Nephron progenitor cell (in vitro differentiated cells): ENCODE measurements at places on chromosomes 4 and X.

DNA sequence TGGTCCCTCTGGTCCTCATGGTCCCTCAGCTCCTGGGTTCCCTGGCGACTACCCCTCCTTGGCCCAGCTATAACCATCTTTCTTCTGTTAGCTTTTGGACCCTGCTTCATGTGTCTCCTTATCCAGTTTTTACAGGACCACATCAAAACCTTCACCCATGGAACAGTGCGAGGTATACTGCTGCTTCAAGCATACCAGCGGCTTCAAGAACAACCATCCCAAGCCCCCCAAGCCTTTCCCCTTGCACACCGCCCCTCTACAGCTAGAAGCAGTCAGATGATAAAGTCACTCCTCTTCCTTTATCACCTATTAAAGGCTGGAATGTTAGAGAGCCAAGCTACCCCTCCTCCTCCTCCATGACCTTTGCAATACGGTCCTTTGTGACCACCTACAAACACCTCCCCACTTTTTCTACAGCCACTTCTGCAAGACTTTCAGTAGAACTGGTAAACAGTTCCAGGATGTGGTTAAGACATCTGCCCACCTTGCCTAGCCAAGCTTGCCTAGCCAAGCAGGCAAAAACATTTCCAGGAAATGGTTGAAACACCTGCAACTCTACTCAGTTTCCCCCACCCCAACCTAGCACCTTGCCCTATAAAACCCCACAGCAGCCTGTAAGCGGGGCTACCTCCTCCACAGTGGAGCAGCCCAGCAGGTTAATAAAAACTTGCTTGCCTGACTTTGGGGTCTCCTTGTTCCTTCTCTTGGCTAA is 125.7 kb downstream of the ZC4H2 start:
- DNase-seq: no peak

DNA sequence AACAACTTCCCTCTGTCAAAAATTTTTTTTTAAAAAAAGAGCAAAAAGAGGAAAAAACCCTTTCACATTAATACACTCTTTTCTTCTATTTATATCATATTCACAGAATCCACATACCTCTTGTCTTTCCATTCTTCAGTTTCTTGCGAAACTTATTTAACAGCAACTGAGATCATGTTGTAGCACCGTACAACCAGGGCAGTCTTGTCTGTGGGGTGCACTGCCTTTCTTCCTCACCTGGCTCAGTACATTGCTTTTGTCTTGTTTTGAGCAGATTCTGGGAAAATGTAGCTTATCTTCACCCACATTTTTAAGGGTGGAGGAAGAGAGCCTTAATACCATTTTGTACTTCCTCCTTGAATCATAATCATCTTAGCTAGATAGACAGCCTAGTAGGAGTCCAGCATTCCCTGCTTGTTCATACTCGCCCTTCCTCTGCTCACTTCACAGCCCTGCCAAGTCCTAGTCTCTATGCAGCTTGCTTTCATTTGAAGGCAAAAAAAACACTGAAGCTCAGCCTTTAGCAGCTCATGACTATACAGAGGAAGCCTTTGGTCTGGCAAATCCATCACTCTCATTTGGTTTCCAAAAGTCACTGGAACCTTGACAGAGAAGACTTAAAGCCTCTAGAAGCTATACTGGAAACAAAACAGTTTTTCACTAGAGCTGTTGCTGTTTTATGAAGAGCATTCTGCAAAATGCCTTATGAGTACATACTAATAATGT is 140.6 kb upstream of the BANK1 start:
- DNase-seq: no peak

- no peak for DNase-seq
These were observed 90.0 kb downstream of the PSAPL1 start for GRCh38 chr4:7344636-7345155.

GRCh38 chrX:11759172-11759460 is 1.1 kb downstream of the MSL3 start:
- no peak for DNase-seq

DNA sequence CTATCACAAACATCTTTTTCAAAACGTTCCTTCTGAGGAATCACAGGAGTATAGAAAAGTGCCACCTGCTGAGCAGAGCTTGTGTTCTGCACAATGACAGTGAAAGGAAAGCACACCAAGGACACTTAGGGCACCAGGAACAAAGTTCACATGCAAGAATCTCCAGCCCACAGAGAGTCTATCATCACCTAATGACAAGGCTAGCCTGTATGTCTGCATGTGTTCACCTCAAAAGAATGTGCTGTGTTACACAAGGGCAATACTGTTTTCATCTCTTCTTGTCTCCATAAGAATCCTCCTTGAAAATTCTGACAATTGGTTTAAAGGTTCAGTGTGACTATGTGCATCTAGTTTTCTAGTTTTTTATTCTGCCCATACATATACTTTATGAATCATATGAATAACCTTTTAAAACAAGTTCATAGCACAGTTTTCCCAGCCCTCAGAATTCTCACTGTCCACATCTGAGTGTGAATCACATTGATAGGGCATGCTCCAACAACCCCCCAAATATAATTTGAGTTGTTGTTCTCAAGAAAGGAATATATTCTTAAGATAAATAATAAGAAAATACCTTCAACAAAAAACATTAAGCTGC is 118.0 kb downstream of the PWWP3B start:
- no peak for DNase-seq

- DNase-seq: no peak
These were observed 3.0 kb downstream of the FNIP2 start for GRCh38 chr4:158771776-158772175.

DNA sequence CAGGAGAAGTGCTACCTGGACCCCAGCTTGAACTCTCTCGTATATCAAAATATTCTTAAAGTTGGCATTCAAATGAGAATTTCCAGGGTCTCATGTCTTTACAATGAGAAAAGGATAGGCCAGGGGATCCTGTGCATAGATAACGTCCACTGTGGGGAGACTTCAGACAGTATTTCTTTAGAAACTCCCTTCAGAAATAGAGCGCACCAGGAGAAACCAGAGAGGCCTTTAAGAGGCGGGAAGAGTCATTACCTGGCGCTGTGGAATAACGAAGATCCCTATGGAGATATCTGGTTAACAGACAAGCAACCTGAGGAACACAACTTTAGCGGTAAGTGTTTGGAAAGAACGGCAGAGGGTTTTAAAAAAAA is 600 bp downstream of the RADX start:
- no peak for DNase-seq

DNA sequence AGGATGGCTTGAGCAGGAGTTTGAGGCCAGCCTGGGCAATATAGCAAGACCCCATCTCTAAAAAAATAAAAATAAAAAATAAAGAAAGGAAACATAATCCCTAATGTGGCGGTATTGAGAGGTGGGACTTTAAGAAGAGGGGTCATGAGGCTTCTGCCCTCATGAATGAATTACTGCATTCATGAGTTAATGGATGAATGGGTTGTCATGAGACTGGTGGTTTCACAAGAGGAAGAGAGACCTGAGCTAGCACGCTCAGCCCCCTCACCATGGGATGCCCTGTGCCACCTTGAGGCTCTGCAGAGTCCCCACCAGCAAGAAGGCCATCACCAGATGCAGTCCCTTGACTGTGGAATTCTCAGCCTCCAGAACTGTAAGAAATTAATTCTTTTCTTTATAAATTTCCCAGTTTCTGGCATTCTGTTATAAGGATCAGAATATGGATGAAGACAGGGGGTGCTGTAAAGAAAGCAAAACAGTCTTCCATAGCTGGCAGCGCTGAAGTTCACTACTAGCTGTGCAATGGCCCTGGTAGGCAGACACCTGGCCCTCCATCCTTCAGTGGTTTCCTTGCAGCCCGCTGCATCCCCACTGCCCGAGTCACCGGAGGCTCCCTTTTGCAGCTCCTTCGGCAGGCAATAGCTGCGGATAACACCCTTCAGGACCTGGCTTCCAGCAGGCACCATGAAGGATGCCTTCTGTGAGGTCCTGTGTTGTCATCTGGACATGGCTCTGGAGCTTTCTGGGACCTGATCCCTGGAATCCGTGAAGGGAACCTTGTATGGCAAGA is 44.8 kb upstream of the NSG1 start:
- DNase-seq: no peak

GRCh38 chrX:105869701-105870100 is 47.4 kb downstream of the NRK start:
- no peak for DNase-seq

DNA sequence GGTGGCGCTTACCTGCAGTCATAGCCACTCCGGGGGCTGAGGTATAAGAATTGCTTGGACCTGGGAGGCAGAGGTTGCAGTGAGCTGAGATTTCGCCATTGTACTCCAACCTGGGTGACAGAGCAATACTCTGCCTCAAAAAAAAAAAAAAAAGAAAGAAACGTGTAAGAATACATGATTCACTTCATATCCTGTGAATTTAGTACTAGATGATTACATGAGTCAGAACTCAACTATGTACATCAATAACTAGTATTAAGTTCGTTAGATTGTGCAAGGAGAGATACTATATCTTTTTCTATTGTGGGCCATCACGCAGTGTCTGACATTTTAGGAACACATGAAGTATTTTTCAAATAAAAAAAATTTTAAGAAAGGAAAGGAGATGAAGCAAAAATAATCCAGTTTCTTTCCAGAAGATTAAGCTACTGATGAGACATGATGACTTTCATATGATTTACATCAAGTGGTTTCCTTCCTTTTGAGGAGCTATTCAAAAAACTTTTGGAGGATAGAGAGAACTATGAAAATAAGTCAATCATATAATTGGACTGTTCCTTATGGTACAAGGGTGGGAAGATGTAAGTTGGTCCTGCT is 64.7 kb upstream of the EXOC1L start:
- DNase-seq: no peak

GRCh38 chrX:95721011-95721410 is 963.6 kb upstream of the DIAPH2 start:
- DNase-seq: no peak

DNA sequence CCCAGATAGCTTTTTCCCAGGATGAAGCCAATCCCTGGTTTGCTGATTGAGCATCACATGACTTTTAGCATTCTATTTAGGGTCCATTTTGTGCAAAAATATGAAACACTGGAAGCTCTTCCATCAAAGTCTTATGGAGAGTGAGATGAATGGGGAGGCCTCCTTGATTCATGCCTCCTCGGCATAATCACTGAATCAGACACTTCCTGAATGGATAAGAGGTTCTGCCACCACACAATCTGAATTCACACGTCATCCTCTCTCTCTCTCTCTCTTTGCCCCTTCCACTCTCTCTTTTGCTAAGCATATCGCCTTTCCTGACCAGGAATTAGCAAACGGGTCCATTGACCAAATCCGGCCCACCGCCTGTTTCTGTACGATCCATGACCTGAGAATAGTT is 68.7 kb downstream of the CRMP1 start:
- no peak for DNase-seq

- no peak for DNase-seq
These were observed 219.6 kb downstream of the DKK2 start for GRCh38 chr4:106816496-106816895.

GRCh38 chr4:84948056-84948455 is 18.4 kb downstream of the WDFY3 start:
- no peak for DNase-seq

- no peak for DNase-seq
These were observed 71.7 kb upstream of the HGFAC start for GRCh38 chr4:3369781-3370674.

GRCh38 chr4:138736362-138736761 is 279.2 kb upstream of the NOCT start:
- DNase-seq: no peak

DNA sequence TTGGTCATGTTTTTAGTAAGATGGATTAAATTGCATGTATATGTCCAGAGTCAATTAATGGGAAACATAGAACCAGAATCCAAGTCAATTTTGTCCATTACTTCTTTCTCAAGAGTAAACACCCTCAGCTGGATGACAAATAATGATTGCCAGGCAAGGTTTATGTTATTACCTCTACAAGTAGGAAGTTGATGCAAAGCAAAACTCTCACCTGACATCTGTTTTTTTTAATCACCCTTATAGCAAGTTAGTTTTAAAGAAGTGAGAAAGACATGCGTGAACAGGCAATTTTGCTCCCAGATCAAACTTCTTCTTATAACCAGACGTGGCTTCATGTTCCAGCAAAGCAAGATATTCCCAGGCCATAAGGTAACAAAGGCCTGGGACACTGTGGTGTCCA is 348.5 kb upstream of the FTHL17 start:
- no peak for DNase-seq

DNA sequence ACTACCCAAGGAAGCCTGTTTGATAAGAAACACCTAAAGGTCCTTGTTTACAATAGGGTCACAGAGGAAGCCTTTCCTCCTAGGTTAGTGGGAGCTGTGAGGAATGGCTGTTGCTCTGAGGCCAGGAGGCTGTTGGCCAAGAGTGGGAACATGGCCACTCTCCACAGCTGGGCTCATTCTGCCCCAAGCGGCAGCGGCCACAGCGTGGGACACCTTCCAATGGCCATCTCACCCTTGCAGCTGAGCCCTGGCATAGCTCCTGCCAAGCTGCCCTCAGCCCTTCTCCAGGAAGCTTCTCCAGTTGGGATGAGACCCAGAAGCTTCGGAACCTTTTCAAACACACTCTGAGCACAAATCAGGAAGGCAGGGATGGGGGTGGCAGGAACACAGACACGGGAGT is 111.8 kb upstream of the MAP3K15 start:
- no peak for DNase-seq

- DNase-seq: no peak
These were observed 288.5 kb downstream of the USP46 start for GRCh38 chr4:52370576-52370975.

GRCh38 chr4:173128199-173128890 is 40.3 kb upstream of the GALNT7 start:
- DNase-seq: no peak

GRCh38 chrX:69285881-69286564 is 120.8 kb upstream of the PJA1 start:
- DNase-seq: peak; percentile 79

GRCh38 chr4:173486714-173487392 is 43.2 kb downstream of the HAND2 start:
- no peak for DNase-seq

DNA sequence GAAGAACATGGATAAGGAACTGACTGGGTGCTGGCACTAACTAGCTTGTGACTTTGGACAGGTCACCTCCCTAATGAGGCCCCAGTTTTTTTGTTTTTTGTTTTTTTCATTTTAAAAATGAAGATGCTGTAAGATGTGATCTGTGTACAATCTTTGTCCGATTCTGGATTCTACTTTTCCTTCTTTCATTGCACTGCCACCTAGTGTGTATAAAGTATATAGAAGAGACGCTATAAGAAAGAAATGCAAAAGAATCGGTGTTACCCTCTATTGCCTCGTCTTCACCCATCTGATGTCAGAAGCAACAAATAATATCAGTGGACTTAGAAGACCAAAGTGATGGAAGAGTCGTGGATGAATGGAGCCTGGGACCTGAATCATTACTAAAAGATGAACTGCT is 58.6 kb upstream of the P2RY10 start:
- no peak for DNase-seq
